ENCODE measurements at places on chromosomes 6 and 20.

DNA sequence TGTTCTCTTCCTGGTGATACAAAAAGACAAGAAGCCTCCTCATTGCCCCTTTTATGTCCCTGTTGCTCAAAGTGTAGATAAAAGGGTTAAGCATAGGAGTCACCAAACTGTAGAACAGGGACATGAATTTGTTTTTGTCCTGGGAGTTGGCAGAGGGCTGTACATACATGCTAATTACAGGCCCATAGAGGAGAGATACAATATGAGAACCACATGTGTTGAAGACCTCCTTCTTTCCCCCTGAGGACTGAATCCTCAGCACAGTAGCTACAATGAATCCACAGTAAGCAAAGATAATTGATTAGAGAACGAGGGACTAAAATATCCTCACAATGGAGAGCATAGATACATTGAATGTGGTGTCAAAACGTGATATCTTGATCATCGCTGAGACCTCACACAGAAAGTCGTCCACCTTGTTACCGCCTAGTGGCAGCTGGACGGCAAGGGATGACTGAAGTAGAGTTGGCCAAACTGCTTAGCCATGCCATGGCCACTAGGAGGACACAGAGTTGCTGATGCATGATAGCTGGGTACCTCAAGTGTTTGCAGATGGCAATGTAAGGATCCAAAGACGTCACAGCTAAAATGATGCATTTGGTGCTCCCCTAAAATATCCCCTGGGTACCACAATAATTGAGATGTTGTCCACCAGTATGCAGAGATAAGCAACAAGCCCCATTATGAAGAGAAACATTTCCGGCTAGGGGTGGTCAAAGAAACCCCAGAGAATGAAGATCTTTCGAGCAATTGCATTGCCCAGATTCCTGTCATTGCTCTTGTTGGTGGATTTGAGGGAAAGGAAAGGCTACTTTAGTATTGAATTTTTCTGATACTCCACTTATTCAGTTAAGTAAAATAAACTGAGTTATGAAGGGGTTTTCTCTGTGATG lies 15.0 kb downstream of the OR2B3 start:
- no peaks in the 10 kb centered on the region for H3K36me3 ChIP-seq
- H3K4me1 ChIP-seq = no peaks in the 10 kb centered on the region
- no peak overlapping the region for H3K4me3 ChIP-seq
- peaks cover 46% of the 10 kb centered on the region for H3K27me3 ChIP-seq

DNA sequence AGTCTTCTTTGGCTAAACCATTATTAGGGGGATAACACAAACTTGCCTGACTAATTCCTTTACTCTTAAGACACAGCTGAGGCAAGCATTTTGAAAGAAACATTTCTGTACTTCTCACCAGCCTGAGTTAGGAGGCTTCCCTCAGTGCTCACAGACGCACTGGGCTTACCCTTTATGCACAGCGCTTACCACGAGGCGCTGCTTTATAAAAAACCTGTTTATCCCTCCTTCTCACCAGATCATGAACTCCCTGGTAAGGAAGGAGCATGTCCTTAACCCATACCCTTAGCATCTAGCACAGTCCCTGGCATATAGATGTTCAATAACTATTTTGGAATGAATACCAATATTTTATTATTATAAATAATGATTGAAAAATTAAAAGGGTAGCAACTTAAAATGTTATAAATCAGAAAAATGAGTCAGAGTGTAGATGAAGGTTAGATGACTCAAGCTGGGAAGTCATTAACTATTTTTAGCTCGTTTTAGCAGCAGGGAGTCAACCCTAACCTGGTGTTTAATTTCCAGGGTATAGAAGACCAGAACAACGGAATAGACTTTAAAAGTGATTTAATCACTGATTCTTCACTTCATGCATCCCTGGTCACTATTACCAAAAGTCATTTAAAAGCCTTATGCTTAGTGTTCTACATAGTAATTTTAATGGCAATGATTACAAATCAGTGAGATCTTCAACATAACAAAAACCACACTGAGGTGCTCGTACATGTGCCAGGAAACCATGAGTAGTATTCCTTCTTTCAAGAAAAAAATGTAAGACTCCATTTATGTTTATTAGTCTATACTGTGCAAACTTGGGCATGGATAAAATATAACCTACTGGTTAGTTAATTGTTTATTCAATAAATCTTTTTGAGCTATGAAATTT lies 4.1 kb upstream of the TPD52L1 start:
- no peak for DNase-seq
- H3K4me1 ChIP-seq = no peaks in the 10 kb centered on the region

DNA sequence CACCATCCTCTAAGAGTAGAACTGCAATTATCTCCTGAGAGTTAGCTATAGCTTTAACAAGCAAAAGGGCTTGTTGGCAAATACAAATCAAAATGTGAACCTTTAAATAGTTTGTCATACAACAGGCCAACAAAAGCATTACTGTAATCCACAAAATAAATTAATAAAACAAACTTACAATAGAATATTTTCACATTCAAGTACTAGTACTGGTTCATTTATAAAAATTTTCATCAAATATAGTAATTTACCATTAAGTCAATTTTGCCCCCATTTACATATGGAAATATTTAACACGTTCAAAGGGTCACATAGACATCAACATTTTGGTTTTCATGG lies 9.4 kb downstream of the RBM39 start:
- no peak for DNase-seq
- no peaks in the 10 kb centered on the region for H3K27me3 ChIP-seq
- peaks cover 32% of the 10 kb centered on the region for H3K4me1 ChIP-seq
- peak overlapping the region; percentile 58 for H3K4me3 ChIP-seq
- peaks cover 100% of the 10 kb centered on the region for H3K36me3 ChIP-seq
- H3K27ac ChIP-seq = no peak overlapping the region

DNA sequence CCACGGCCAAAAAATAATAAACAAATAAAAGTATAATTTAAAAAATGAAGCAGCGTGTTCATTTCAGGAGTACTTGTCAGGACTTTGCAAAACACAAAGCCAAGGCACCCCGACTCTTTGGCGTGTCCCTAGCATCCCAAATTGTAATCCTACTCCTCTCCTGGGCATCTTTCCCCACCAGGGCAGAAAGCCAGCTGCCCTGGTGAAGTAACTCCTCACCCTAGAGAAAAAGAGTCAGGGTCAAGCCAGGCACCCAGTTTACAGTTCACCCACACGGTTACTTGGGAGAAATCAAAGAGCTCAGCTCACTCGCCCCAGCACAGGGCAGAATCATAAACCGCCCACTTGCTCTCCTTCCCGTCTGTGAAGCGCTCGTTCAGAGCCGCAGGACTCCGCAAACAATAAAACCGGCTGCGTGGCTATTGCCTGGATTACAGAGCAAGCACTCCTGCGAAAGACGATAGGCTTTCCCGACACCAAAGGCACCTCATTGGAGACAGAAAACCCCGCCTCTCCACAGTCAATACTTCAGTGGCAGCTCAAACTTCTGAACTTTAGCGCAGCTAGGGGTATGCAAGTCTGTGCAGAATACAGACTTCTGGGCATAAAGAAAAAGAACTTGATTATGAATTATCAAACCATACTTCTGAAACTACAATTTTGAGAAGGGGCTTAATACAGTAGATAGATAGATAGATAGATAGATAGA lies 73.0 kb upstream of the NHSL1 start:
- no peaks in the 10 kb centered on the region for H3K36me3 ChIP-seq
- DNase-seq = no peak
- H3K4me1 ChIP-seq = no peaks in the 10 kb centered on the region
- peaks cover 23% of the 10 kb centered on the region for H3K27me3 ChIP-seq

- no peak overlapping the region for H3K4me3 ChIP-seq
- H3K27ac ChIP-seq = no peak overlapping the region
- H3K4me1 ChIP-seq = no peaks in the 10 kb centered on the region
- no peak for DNase-seq
- no peaks in the 10 kb centered on the region for H3K27me3 ChIP-seq
- H3K36me3 ChIP-seq = peaks cover 50% of the 10 kb centered on the region
Observed at GRCh38 chr6:89768324-89768723, 51.3 kb downstream of the MDN1 start.

- no peak overlapping the region for H3K4me3 ChIP-seq
- H3K27me3 ChIP-seq = no peaks in the 10 kb centered on the region
- no peak for DNase-seq
- no peak overlapping the region for H3K27ac ChIP-seq
- no peaks in the 10 kb centered on the region for H3K36me3 ChIP-seq
Observed at GRCh38 chr6:101013612-101014195, 132.6 kb upstream of the ASCC3 start.

DNA sequence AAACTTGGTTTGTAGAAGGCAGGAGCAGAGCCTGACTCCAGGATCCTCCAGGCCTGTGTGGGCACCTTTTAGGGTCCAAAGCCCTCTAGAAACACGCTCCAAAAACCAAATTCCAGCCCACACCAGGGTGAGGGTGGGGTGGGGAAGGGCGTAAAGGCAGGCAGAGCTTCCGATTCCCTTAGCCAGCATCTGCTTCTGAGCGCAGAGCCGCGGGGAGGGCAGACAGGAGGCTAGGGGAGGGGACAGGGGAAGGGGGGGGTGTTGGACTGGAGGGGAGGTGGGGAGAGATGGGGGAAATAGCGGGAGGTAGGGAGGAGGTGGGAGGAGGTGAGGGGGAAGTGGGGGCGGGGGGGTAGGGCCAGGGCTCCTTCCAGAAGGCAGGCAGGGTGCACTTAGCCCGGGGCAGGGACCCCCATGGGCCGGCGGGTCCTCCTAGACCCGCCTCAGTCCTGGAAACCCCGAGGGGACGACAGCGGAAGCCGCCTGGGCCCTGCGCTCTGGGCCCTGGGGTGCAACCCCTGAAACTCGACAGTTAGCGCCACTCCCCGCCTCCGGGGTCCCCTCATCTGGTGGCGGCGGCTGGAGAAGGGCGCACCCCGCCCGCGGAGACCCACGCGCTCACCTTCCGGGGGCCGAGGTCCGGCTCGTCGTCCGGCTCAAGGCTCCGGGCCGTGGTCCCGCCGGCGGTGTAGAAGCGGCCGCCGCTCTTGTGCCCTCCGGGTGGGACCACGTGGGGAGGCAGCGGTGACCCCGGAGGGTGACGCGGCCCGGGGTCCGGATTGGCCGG lies 22.0 kb upstream of the FRMD1 start:
- no peaks in the 10 kb centered on the region for H3K36me3 ChIP-seq
- no peak for DNase-seq
- peaks cover 88% of the 10 kb centered on the region for H3K27me3 ChIP-seq
- no peaks in the 10 kb centered on the region for H3K4me1 ChIP-seq

DNA sequence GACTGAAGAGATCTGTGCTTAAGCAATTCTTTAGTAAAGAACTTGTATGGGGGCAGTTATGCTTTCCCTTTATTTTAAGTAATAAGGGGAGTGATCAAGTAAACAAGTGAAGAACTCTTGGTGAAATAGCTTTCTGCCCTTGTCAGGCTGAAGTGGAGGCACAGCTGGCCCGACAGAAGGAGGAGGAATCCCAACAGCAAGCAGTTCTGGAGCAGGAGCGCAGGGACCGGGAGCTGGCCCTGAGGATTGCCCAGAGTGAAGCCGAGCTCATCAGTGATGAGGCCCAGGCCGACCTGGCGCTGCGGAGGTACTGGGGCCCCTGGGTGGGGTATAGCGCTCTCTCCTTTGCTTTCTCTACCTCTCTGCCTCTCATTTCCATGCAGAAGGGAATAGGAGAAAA lies 143.3 kb downstream of the MYO6 start:
- H3K27ac ChIP-seq = no peak overlapping the region
- DNase-seq = no peak
- H3K36me3 ChIP-seq = peaks cover 4% of the 10 kb centered on the region
- peaks cover 4% of the 10 kb centered on the region for H3K4me1 ChIP-seq
- H3K4me3 ChIP-seq = no peak overlapping the region

DNA sequence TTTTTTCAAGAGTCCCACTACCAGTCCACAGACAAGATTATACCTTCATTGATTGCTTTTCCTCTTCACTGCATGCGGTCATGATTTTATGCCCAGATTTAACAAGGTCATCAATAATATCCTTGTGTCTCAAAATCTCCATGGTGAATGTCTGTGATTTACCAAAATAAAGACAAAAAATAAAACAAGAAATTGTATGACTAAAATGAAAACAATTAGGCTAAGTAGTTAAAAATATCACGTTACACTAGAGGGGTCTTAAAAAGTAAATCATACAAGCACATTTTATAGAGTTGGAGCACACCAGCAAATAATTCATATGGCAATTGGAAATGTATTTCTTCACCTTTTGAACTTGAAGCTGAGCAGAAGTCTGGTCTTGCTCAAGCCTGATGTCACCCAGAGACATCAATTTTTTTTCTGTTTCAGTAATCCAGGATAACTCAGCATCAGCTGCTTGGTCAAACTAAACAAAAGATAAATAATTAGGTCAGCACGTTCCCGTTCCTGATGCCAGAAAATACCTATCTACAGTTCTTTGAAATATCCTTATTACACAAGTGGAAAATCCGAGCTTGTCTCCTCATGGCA lies 125.4 kb downstream of the DST start:
- no peaks in the 10 kb centered on the region for H3K27me3 ChIP-seq
- H3K4me1 ChIP-seq = no peaks in the 10 kb centered on the region
- no peaks in the 10 kb centered on the region for H3K36me3 ChIP-seq
- no peak overlapping the region for H3K27ac ChIP-seq

- H3K4me3 ChIP-seq = peak overlapping the region; percentile 85
- peak overlapping the region; percentile 95 for H3K27ac ChIP-seq
- H3K27me3 ChIP-seq = no peaks in the 10 kb centered on the region
- H3K4me1 ChIP-seq = peaks cover 66% of the 10 kb centered on the region
- peaks cover 14% of the 10 kb centered on the region for H3K36me3 ChIP-seq
Observed at GRCh38 chr6:33076406-33076934, 680 bp downstream of the HLA-DPB1 start.

- no peaks in the 10 kb centered on the region for H3K36me3 ChIP-seq
- no peak for DNase-seq
- peaks cover 4% of the 10 kb centered on the region for H3K4me1 ChIP-seq
- H3K27me3 ChIP-seq = peaks cover 70% of the 10 kb centered on the region
- H3K27ac ChIP-seq = no peak overlapping the region
Observed at GRCh38 chr6:34093854-34094430, 51.9 kb downstream of the GRM4 start.

DNA sequence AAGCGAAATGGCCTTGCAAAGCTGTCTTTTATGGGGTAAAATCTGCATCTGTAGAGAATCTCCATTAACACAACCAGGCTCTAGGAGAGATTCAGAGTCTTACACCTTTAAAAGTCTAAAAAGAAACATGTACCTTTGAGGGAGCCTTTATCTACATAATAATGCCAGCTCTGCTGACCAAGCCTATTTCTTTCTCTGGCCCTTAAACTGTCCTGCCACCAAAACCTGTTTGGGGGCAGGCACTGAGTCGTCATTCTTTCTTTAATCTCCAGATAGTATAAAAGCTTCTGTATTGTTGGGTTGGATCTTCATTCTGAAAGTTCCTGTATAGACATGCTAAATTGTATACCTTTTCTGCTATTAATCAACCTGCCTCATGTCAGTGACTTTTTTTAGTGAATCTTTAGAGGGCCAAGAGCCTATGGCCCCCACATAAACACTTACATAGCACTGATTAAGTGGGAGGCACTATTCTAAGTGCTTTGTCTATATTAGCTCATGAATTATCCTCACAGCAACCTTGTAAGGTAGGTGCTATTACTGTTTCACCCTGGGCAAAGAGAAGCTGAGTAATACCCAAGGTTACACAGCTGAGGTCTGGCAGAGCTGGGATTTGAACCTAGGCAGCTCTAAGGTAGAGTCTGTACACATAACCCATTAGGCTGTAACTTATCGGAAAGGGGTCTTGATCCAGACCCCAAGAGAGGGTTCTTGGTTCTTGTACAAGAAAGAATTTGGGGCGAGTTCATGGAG lies 232.3 kb upstream of the DTNBP1 start:
- H3K4me1 ChIP-seq = no peaks in the 10 kb centered on the region
- H3K27ac ChIP-seq = no peak overlapping the region
- H3K36me3 ChIP-seq = no peaks in the 10 kb centered on the region
- DNase-seq = no peak
